Erythroblast (primary cell): ENCODE measurements at places on chromosomes 1 and 21.

DNA sequence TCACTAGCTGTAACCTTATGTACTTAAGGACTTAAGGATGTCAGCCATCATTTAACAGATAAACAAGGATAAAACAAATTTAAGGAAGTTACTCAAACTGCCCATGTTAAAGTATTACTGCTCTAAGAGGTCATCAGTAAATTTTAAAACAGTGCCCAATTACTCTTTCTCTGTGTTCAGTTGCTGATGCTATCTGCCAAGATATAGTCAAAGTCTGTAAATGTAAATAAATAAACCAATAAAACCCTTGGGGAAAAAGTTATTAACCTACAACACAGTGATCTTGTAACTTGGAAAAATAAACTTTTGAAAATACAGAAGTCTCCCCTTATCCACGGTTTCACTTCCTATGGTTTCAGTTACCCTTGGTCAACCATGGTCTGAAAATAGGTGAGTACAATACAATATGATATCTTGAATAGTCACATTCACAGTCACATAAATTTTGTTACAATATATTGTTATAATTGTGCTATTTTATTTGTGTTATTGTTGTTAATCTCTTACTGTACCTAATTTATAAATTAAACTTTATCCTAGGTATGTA, 501.8 kb downstream of the LMO4 start:
- no peak for DNase-seq

- no peak for DNase-seq
Observed at GRCh38 chr1:51504806-51505525, 14.1 kb downstream of the EPS15 start.

GRCh38 chr1:92736395-92736794, 48.5 kb downstream of the EVI5 start:
- no peak for DNase-seq

- DNase-seq: no peak
Observed at GRCh38 chr1:30147188-30147587, 576.2 kb downstream of the MATN1 start.

DNA sequence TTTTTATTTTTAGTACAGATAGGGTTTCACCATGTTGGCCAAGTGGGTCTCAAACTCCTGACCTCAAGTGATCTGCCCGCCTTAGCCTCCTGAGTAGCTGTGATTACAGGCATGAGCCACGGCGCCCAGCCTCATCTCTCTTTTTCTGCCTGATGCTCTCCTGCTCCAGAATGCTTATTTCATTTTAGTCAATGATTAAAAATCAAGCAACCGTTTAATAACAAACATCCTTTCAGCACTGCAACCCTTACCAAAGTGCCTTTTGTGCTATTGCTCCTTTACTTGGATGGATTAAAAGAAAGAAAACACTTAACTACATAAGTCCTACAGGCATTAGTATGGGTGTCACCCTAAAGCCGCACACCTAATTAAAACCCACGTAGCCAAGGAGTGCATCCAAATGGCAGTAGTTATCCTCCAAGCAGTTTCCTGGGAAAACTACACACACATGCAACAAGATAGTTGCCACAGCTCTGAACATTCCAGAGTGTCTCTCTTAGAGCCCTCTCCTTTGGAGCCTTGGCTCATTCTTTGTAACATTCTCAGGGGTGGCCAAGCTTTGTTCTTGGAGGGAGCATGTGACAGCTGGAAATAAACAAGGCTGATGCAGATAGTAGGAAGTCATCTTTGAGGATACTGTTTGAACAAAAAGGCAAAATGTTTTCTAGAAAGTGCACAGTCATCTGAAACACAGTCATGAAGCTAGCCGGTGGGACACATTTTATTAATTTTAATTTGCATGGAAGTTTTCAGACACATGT, 51.2 kb downstream of the KCNJ15 start:
- DNase-seq: no peak

- DNase-seq: peak; percentile 75
Observed at GRCh38 chr21:32940079-32941014, 85.4 kb upstream of the OLIG2 start.

- DNase-seq: no peak
Observed at GRCh38 chr1:78072216-78072615, 26.4 kb downstream of the GIPC2 start.

- peak; percentile 19 for DNase-seq
Observed at GRCh38 chr1:105137543-105138457, 1388.1 kb downstream of the AMY1C start.

DNA sequence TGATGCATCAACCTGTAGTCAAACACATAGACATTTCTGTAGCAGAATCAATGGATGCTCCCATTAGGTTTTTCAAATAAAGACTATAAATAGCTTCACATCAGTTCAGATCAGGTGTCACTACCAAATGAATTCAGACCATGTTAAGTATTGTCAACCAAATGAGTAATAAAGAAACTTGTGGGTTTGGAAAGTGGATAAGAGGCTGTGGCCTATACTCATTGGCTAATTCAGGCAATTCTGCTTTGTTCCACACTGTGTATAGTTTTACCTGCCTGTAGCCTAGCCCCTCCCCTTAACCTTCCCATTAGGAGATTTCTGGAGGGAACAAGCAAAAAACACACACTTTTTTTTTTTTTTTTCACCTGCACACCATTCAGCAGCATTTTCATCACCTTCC, 321.2 kb downstream of the HLX start:
- no peak for DNase-seq

DNA sequence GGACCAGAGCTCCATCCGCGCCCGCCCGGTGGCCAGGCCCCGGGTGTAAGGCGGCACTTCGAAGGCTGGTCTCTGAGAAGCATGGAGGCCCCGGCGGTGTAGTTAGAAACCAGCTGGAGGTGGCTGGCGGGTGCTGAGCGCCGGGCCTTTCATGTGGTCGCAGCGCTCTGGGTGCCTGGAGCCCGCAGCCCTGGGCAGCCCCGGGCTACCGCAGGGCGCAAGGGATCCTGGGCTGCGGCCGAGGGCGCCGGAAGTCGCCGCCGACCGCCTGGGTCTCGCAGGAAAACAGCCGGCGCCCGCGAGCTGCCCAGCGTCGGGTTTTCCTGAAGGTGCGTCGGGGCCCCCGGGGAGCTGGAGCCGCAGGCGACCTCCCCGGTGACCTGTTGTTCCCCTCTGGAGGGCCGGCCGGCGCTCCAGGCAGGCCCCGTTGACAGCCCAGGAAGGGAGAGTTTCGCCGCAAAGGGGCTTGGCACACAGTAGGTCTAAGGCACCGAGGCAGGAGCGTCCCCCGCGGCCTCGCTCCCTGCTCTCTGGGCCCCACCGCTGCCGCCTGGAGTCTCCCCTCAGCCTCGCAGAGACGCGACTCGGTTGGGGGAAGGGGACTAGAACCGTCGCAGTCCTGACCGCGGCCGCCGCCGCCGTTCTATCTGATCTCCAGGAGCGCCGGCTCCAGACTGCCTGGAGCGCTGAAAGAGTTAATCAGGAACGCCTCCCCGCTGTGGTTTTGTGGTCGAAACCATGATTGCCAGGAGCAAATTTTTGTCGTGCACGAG, 2.7 kb downstream of the GRHL3 start:
- peak; percentile 33 for DNase-seq

DNA sequence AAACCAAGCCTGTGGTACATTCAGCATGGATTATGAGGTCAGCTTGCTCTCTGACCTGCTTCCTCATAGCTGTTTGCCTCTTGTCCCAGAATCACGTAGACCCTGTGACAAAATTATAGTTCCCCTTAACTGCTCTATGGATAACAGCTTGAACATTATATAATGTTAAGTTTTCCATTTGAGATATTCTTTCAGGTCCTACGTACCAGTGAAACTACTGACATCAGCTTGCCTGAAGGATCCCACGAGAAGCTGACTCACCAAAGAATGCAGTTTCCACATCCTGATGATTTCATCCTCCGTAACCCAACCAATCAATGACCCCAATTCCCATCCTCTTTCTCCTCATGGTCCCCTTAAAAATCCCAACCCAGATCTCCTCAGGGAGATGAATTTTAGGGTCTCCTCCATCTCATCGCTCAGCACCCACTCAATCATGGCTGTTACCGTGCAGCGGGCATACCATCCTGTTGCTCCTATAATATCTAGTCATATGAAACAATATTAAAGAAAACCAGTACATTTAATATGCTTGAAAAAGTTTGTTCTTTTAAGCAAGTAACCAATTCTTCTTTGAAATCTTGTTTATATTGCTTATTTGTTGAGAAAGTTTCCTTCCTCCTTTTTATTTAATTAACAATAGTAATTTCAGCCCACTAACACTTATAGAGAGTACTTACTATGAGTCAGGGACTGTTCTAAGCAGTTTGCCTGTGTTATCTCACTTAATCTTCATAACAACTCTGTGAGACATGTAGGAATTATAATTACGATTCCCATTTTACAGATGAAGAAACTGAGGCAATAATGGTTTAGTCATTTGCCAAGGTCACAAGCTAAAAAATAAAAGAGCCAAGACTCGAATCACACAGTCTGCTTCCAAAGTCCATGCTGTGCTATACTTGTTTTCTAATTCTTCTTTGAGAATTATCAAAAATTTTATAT, 27.4 kb downstream of the CHML start:
- no peak for DNase-seq

DNA sequence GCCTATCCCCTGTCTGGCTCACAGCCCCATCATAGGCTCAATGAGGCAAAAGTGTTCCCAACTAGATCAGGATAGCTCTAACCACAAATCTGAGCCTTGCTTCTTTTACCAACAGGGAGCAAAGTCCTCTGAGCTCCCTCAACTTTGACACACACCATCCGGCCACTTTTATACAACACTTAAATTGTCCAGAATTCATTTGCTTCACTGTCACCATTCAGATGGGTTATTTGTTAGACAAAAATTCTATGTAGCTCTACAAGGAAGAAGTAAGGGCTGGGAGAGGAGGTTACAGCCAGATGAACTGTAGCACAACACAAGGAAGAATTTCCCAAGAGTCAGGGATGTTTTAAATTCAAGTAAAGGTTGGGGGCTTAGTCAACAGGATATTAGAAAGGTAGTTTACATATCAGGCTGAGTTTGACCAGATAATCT, 50.8 kb downstream of the TGFBR3 start:
- no peak for DNase-seq

DNA sequence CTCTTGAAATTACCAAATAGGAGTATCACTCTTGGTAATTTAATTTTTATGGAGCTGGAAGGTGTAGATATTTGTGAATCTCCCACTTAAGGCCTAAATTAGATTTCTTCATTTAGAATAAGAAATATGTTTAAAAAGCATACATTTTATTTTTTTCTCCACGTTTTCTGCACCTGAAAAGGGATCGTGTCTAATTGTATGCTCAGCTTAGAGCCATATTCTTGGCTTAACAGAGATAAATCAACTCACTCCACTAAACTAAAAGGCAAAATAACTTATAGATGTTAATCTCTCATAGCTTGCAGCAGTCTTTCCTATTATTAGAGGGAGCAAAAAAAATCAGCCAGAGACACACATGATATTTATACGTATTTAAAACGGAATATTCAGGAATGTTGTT, 336.8 kb upstream of the SGIP1 start:
- DNase-seq: no peak

DNA sequence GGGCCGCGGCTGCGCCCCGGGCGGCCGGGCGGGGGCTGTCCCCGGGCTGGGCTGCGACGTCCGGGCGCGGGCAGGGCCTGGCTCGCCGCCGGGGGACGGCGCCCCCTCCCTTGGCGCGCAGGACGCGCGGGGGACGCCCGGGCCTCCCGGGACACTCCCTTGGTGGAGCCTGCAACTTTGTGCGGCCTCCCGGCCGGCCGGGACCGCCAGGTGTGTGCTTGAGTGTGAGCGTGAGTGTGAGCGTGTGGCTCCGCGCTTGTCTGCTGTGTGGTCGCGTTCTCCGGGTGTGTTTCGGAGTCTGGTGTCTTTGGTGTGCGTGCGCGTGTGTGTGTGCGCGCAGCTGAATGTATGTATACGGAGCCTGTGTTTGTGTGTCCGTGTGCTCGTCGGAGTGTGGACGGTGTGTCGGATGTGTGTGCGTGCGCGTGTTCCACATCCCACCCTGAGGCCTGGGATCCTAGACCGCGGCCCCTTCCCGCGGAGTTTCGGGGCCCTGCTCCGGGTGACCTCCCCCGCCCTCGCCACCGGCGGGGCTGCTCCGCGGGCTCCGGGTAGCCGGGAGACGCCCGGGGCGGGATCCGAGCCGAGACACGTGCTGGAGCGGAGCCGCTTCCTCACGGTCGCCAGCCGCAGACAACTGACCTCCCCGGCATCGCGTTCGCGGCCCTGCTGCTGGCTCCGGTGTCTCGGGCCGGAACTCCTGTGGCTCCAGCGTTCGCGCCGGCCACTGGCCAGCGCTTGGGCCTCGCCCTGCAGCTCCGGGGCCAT, 1.7 kb downstream of the PTPRU start:
- DNase-seq: peak; percentile 34

DNA sequence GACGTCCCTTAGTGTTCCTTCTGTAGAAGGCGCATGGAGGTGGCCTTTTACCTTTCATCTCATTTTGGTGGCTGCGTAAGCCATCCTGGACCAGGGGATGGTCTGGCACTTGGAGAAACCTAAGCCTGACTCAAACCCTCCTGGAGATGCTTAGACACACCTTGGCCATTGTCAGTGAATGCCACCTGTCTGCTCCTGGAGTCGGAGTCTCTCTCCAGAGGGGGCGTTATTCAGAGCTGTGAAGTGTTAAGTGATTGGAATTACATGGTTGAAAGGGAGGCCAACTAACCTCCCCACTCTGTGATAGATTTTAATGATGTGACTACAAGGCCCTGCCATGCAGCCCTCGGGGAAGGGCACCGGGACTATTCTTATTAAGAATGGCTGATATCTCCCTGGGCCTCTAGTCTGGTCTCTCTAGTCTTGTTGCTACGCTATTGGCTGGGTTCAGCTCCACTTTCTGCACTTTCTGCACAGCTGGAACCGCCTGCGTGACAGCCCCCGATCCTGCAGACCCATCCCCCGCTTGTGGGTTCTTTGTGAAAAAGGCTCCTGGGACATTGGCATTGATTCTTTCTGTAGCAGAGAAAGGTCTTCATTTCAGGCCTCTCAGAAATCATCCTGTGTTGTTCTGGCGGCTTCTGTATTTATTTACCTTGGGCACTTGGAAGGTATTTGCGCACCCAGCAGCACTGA, 4.2 kb downstream of the RASSF5 start:
- no peak for DNase-seq
